ENCODE measurements at places on chromosomes 1 and 21. TPM values are rescaled to one million over a fixed set of nuclear protein-coding genes. Genes with fewer than 3 reads are reported as not detected.

Gene YY1AP1
- total RNA-seq, result 24.2 TPM

DNA sequence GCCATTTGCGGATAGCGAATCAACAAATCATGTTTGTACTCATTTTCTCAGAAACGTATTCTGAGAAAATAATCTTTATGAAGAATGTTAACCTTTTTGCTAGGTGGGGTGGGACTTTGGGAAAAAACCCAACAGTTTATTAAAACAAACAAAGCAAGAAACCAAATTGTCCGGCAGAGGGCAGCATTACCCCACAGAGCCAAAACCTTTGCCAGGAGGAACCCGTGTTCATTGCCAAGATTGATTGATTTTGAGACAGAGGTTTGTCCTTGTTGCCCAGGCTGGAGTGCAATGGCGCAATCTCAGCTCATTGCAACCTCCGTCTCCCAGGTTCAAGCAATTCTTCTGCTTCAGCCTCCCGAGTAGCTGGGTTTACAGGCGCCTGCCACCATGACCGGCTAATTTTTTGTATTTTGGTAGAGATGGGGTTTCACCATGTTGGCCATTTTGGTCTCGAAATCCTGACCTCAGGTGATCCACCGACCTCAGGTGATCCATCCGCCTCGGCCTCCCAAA, 70.8 kb upstream of the RHOU start:
- H3K4me3 ChIP-seq, result peak overlapping the region; percentile 41
- no peak for DNase-seq
- H3K27ac ChIP-seq, result no peak overlapping the region

- DNase-seq, result no peak
- no peaks in the 10 kb centered on the region for H3K27me3 ChIP-seq
- H3K36me3 ChIP-seq, result no peaks in the 10 kb centered on the region
- H3K4me1 ChIP-seq, result no peaks in the 10 kb centered on the region
- H3K27ac ChIP-seq, result no peak overlapping the region
- H3K4me3 ChIP-seq, result no peak overlapping the region
Measured at GRCh38 chr1:198173832-198174231, 17.0 kb downstream of the NEK7 start.

Gene ZNF672
- 30.9 TPM for total RNA-seq

Gene OR6N1
- not detected for total RNA-seq

Gene S1PR1
- total RNA-seq, result 291 TPM

- H3K4me1 ChIP-seq, result no peaks in the 10 kb centered on the region
- DNase-seq, result no peak
- H3K27me3 ChIP-seq, result no peaks in the 10 kb centered on the region
- H3K27ac ChIP-seq, result no peak overlapping the region
- no peaks in the 10 kb centered on the region for H3K36me3 ChIP-seq
- no peak overlapping the region for H3K4me3 ChIP-seq
Measured at GRCh38 chr1:228430243-228430642, 13.6 kb upstream of the TRIM17 start.

- DNase-seq, result no peak
- H3K4me1 ChIP-seq, result no peaks in the 10 kb centered on the region
- no peaks in the 10 kb centered on the region for H3K36me3 ChIP-seq
- no peaks in the 10 kb centered on the region for H3K27me3 ChIP-seq
Measured at GRCh38 chr1:96360036-96360795, 361.4 kb upstream of the PTBP2 start.

DNA sequence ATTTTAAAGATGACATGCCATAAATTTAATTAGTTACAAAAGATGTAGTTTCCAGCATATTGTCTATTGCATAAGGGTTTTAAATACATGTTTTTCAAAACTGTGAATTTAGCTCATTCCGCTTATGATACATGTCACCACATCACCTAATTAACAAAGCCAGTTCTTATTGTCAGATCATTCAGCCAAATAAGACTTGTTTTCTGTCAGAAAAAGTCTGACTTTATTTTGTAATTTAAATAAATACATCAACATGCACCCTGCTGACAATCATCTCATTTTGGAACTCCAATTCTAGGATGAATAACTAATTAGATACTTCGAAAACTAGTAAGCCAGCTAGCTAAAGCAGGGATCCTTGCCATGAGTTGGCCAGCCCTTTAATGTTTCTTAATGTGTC, 110.9 kb upstream of the APP start:
- H3K4me3 ChIP-seq, result no peak overlapping the region
- no peaks in the 10 kb centered on the region for H3K36me3 ChIP-seq
- DNase-seq, result no peak
- no peaks in the 10 kb centered on the region for H3K27me3 ChIP-seq

DNA sequence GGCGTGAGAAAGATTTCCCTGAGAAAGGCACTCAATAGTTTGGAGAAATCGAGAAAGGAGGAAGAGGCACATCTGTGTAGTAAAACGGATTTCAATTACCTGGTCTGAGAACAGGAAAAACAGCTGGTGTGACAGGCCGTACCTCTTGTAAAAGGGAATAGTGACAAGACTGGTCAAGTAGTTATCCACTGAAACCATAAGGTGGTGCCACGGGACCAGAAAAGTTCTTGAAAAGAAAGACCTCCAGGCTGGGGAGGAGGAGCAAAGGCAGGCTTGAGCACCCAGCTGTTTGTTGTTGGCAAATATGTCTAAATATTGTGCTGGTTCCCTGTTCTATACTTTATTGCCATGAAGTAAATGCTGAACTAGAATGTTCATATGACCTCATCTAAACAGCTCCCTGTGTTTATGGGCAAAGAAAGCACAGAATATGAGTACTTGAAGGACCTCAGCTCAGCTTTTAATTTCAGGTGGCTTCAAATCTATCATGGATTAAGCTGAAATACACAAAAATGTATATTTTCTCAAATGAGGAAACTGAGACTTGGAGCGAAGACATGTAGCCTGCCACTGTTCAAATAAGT, 4.0 kb downstream of the HAO2 start:
- no peaks in the 10 kb centered on the region for H3K27me3 ChIP-seq
- no peak overlapping the region for H3K4me3 ChIP-seq
- DNase-seq, result no peak
- no peaks in the 10 kb centered on the region for H3K4me1 ChIP-seq
- H3K27ac ChIP-seq, result no peak overlapping the region

DNA sequence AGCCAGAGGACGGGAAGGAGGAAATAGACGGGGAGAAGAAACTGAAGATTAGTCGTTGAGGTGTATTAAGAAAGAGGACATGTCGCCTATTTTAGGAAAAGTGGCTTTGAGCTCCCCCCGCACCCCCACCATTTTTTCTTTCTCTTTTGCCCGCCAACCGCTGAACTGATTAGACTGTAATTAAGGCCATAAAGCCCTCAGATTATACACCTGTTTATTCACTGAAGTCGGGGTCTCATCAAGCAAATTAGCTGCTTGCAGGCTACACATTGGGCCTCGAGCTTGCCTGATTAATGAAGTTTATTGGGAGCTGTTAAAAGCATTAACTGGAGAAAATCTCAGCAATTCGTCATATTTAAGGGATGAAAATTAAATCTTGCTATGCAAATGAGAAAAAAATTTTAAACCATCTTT, 119.4 kb upstream of the RRP15 start:
- H3K4me1 ChIP-seq, result peaks cover 12% of the 10 kb centered on the region
- H3K36me3 ChIP-seq, result no peaks in the 10 kb centered on the region
- H3K27me3 ChIP-seq, result peaks cover 14% of the 10 kb centered on the region
- no peak overlapping the region for H3K27ac ChIP-seq
- peak overlapping the region; percentile 51 for H3K4me3 ChIP-seq

DNA sequence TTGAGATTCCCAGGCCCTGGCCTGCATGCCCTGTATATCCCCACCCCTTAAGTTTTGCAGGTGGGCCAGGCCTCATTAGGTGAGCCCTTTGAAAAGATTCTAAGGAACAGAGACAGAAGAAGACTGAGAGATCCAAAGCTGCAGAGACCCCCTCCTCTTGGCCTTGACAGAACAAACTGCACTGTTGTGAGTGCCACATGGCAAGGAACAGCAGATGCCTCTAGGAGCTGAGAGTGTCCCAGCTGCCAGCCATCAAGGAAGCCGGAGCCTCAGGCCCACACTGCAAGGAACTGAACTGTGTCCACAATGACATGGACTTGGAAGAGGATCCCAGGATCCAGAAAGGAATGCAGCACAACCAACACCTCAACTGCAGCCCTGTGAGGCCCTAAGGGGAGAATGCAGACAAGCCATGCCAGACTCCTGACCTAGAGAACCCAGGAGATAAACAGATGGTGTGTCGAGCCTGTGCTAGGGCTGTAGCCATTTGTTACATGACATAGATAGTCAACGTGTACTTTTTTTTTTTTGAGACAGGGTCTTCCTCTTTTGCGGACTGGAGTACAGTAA, 182.7 kb downstream of the AJAP1 start:
- H3K4me3 ChIP-seq, result no peak overlapping the region
- H3K4me1 ChIP-seq, result no peaks in the 10 kb centered on the region
- H3K27ac ChIP-seq, result no peak overlapping the region
- DNase-seq, result no peak
- no peaks in the 10 kb centered on the region for H3K36me3 ChIP-seq

DNA sequence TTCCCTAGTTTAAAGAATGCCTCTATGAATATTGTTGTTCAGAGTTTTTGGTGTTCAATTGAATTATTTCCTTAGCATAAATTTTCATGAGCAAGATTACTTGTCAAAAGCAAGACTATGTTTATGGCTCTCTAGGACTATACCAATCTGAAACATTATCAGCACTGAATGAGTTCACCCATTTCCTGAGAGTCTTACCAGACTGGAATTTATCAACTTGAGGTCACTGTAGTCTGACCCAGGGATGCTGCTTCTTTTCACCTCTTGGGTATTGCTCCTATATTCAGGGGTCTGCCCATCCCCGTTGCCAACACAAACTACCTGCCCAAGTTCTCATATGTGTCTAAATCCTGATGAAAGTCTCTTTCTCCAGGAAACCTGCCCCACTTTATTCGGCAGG, 42.6 kb downstream of the OPTC start:
- no peak overlapping the region for H3K4me3 ChIP-seq
- H3K27ac ChIP-seq, result peak overlapping the region; percentile 76
- no peaks in the 10 kb centered on the region for H3K27me3 ChIP-seq
- no peaks in the 10 kb centered on the region for H3K36me3 ChIP-seq

- H3K27ac ChIP-seq, result peak overlapping the region; percentile 94
- H3K36me3 ChIP-seq, result no peaks in the 10 kb centered on the region
- no peak overlapping the region for H3K4me3 ChIP-seq
- peaks cover 58% of the 10 kb centered on the region for H3K4me1 ChIP-seq
Measured at GRCh38 chr1:230827081-230827681, 41.1 kb downstream of the C1orf198 start.

GRCh38 chr1:24795236-24795635, 50.0 kb downstream of the CLIC4 start:
- peak overlapping the region; percentile 83 for H3K27ac ChIP-seq
- peaks cover 58% of the 10 kb centered on the region for H3K4me1 ChIP-seq

Gene AKR7A3
- total RNA-seq, result 11.7 TPM

Gene LMX1A
- 1.7 TPM for total RNA-seq

DNA sequence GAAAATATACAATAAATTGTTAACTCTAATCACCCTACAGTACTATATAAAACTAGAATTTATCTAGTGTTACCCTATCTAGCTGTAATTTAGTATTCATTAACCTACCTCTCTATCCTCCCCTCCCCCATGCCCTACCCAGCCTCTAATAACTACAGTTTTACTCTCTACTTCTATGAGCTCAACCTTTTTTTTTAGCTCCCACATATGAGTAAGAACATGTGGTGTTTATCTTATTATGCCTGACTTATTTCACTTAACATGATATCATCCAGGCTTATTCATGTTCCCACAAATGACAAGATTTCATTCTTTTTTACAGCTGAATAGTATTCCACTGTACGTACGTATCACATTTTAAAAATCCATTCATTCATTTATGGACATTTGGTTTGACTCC, 46.0 kb upstream of the WARS2 start:
- DNase-seq, result no peak
- H3K4me3 ChIP-seq, result no peak overlapping the region
- H3K4me1 ChIP-seq, result no peaks in the 10 kb centered on the region
- H3K27me3 ChIP-seq, result no peaks in the 10 kb centered on the region

GRCh38 chr21:45867671-45868081, 113.9 kb upstream of the COL6A1 start:
- no peak overlapping the region for H3K4me3 ChIP-seq
- no peaks in the 10 kb centered on the region for H3K4me1 ChIP-seq
- H3K27ac ChIP-seq, result no peak overlapping the region
- DNase-seq, result no peak
- H3K36me3 ChIP-seq, result no peaks in the 10 kb centered on the region
- H3K27me3 ChIP-seq, result no peaks in the 10 kb centered on the region

DNA sequence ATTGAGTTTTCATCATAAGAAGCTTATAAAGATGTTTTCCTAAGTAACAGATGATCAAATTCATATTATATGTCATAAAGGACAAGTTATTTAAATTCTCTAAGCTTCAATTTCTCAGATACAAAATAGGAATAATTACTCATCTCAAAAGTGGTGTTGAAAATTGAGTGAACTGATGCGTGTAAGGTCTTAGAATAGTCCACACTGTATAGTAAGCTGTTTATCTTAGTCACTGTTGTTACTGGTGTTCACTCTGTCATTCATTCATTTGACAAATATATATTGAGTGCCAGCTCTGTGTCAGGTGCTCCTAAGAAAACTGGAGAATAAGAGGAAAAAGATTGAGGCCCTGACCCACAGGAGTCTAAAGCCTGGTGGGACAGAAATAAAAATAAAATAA, 186.3 kb upstream of the BRINP3 start:
- no peak overlapping the region for H3K4me3 ChIP-seq
- no peak for DNase-seq
- H3K27me3 ChIP-seq, result no peaks in the 10 kb centered on the region
- H3K4me1 ChIP-seq, result no peaks in the 10 kb centered on the region
- H3K36me3 ChIP-seq, result no peaks in the 10 kb centered on the region

Gene ESPN
- 2.2 TPM for total RNA-seq

Gene MAP10
- total RNA-seq, result 0.85 TPM

Gene CYP4A11
- total RNA-seq, result not detected

Gene MYOM3
- 1.2 TPM for total RNA-seq

GRCh38 chr1:42941640-42942330, 16.9 kb downstream of the SLC2A1 start:
- peak overlapping the region; percentile 92 for H3K27ac ChIP-seq
- H3K36me3 ChIP-seq, result no peaks in the 10 kb centered on the region
- DNase-seq, result peak; percentile 77
- H3K4me3 ChIP-seq, result peak overlapping the region; percentile 9

- no peaks in the 10 kb centered on the region for H3K27me3 ChIP-seq
- DNase-seq, result no peak
- no peak overlapping the region for H3K27ac ChIP-seq
- H3K4me1 ChIP-seq, result no peaks in the 10 kb centered on the region
Measured at GRCh38 chr1:204971517-204972336, 71.3 kb upstream of the CNTN2 start.

- H3K36me3 ChIP-seq, result no peaks in the 10 kb centered on the region
- no peak overlapping the region for H3K4me3 ChIP-seq
- H3K27me3 ChIP-seq, result no peaks in the 10 kb centered on the region
- no peak for DNase-seq
- H3K4me1 ChIP-seq, result no peaks in the 10 kb centered on the region
Measured at GRCh38 chr1:48864913-48865312, 88.2 kb upstream of the BEND5 start.

GRCh38 chr1:94061513-94062443, 59.2 kb downstream of the ABCA4 start:
- H3K4me3 ChIP-seq, result no peak overlapping the region
- H3K4me1 ChIP-seq, result peaks cover 6% of the 10 kb centered on the region
- H3K27me3 ChIP-seq, result no peaks in the 10 kb centered on the region
- H3K27ac ChIP-seq, result no peak overlapping the region

Gene ASPM
- not detected for total RNA-seq

Gene THEMIS2
- 206 TPM for total RNA-seq

- H3K4me3 ChIP-seq, result no peak overlapping the region
- H3K36me3 ChIP-seq, result peaks cover 43% of the 10 kb centered on the region
- no peak overlapping the region for H3K27ac ChIP-seq
- H3K27me3 ChIP-seq, result no peaks in the 10 kb centered on the region
- no peak for DNase-seq
- peaks cover 4% of the 10 kb centered on the region for H3K4me1 ChIP-seq
Measured at GRCh38 chr1:153942766-153943549, 3.6 kb downstream of the DENND4B start.
